ENCODE measurements at places on chromosomes 1 and 21. TPM values are rescaled to one million over a fixed set of nuclear protein-coding genes. Genes with fewer than 3 reads are reported as not detected.

DNA sequence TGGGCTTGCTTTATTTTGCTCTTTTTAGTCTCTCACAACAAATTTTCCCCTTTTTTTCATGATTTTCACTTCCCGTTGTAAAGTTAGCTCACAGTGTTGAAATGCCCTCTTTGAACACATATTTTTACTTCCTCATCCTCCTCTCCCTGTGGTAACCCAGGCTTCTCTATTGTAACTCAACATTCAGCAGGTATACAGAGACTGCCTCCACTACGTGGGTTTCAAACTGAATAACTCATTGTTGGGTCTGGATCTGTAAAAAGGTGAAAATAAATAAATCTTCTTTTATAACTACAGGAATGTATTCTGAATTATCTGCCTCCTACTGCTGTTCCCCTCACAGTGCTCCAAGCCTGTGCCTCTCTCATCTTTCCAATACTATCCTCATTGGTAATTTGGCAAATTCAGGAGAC, 166.4 kb downstream of the RUNX1 start:
- H3K4me3 ChIP-seq, result peak overlapping the region; percentile 95
- H3K4me1 ChIP-seq, result peaks cover 58% of the 10 kb centered on the region
- H3K36me3 ChIP-seq, result peaks cover 63% of the 10 kb centered on the region
- no peak for DNase-seq
- no peaks in the 10 kb centered on the region for H3K27me3 ChIP-seq
- H3K27ac ChIP-seq, result peak overlapping the region; percentile 97

DNA sequence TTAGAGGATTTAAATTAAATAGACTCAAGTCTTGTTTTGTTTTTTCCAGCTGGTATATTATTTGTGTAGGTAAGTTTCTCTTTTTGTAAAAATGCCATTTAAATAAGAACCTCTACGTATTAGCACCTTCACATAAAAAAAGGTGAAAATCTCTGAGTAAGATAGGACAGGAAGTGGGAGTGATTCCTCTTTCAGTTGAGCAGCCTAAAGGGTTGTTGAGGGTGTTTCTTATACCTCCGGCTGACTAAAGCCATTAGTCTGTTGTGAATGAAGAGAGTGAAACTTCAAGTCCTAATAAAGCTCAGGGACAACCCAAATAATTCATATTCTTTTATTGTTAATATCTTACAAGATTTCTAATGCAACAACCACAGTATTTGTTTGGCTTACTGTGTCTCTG, 188.7 kb downstream of the CHRM3 start:
- no peaks in the 10 kb centered on the region for H3K4me1 ChIP-seq
- no peak overlapping the region for H3K4me3 ChIP-seq
- H3K27me3 ChIP-seq, result no peaks in the 10 kb centered on the region
- no peak for DNase-seq
- no peaks in the 10 kb centered on the region for H3K36me3 ChIP-seq
- no peak overlapping the region for H3K27ac ChIP-seq

DNA sequence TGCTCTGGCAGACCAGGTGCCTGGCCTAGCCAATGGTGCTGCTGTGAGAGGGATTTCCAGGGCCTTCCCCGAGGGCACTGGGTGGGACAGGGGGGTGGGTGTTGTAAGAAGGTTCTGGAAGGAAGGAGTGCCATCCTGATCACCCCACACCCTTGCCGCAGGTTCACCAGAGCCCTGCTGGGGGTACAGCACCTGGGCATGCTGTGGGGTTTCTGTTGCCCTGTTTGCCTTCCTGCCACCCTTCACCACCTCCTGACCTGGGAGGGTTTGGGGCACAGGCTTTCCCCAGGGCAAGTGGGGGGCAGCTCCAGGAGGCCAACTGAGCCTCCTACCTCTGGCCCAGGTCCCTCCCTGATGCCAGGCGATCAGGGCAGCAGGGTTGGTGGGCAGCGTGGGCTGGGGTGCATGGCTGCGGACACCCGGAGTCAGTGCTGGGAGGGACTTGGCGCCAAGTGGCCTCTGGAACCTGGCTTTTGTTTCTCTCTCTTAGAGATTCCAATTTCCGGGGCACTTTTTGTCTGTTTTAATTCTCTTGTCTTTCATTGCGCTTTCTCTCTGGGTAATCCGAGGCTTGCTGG, 318.8 kb downstream of the PTPRU start:
- no peak for DNase-seq
- H3K36me3 ChIP-seq, result no peaks in the 10 kb centered on the region
- no peaks in the 10 kb centered on the region for H3K27me3 ChIP-seq

FAM110D gene
- not detected for total RNA-seq

PTGER3 gene
- 0.11 TPM for total RNA-seq

- H3K27me3 ChIP-seq, result no peaks in the 10 kb centered on the region
- no peak overlapping the region for H3K27ac ChIP-seq
- no peak for DNase-seq
- peaks cover 41% of the 10 kb centered on the region for H3K4me1 ChIP-seq
Measured at GRCh38 chr1:161157867-161158266, 1.4 kb upstream of the USP21 start.

GRCh38 chr1:22815043-22815365, 104.4 kb downstream of the EPHB2 start:
- no peaks in the 10 kb centered on the region for H3K4me1 ChIP-seq

DNA sequence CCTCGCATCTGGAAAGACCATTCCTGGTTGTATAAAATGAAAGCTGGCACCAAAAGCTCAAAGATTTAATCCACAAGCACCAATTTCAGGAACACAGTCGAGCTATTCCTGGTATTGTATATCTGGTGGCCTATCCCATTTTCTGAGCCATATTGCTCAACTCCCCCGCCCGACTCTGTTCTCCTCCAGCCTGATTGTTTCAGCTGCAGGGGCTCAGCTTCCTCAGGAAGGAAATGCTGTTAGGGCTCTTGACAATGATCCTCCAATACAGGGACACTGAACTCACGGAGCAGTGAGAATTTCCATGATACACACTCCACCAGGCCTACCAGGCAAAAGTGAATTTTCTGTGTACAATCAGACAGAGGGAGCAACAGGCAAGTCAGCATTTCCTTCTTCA, 16.9 kb upstream of the TDRD10 start:
- H3K36me3 ChIP-seq, result no peaks in the 10 kb centered on the region
- peaks cover 11% of the 10 kb centered on the region for H3K27me3 ChIP-seq
- no peak overlapping the region for H3K27ac ChIP-seq
- H3K4me3 ChIP-seq, result no peak overlapping the region
- peaks cover 7% of the 10 kb centered on the region for H3K4me1 ChIP-seq

RORC gene
- not detected for total RNA-seq

- no peaks in the 10 kb centered on the region for H3K36me3 ChIP-seq
- peak; percentile 50 for DNase-seq
- H3K4me3 ChIP-seq, result no peak overlapping the region
- H3K4me1 ChIP-seq, result no peaks in the 10 kb centered on the region
Measured at GRCh38 chr1:221268295-221268694, 389.1 kb downstream of the HLX start.

GRCh38 chr1:201394591-201394990, 4.5 kb downstream of the LAD1 start:
- DNase-seq, result no peak
- peaks cover 13% of the 10 kb centered on the region for H3K36me3 ChIP-seq
- peaks cover 41% of the 10 kb centered on the region for H3K4me1 ChIP-seq
- no peak overlapping the region for H3K27ac ChIP-seq

- no peak for DNase-seq
- no peaks in the 10 kb centered on the region for H3K27me3 ChIP-seq
Measured at GRCh38 chr21:36640721-36641244, 58.1 kb upstream of the SIM2 start.

BCL2L15 gene
- not detected for total RNA-seq

DNA sequence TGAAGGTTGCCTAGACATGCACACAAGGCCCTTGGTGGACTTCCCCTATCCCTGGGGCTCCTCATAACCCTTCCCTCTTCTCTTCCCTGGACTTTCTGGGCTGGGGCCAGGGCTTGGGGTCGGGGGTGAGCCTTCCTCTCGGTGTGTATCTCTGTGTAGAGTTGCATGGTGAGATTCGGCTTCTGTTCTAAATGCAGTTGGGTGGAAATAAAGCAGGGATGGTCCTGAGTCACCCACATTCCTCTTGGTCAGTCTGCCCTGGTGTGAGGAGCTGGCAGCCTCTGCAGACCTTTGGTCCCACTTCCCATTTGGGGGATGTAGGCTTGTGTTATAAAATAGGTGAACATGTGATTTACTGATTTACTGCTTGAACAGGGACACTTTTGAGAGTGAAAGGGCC, 38.0 kb downstream of the ADARB1 start:
- no peaks in the 10 kb centered on the region for H3K36me3 ChIP-seq
- no peaks in the 10 kb centered on the region for H3K27me3 ChIP-seq
- no peak for DNase-seq
- H3K27ac ChIP-seq, result no peak overlapping the region

DNA sequence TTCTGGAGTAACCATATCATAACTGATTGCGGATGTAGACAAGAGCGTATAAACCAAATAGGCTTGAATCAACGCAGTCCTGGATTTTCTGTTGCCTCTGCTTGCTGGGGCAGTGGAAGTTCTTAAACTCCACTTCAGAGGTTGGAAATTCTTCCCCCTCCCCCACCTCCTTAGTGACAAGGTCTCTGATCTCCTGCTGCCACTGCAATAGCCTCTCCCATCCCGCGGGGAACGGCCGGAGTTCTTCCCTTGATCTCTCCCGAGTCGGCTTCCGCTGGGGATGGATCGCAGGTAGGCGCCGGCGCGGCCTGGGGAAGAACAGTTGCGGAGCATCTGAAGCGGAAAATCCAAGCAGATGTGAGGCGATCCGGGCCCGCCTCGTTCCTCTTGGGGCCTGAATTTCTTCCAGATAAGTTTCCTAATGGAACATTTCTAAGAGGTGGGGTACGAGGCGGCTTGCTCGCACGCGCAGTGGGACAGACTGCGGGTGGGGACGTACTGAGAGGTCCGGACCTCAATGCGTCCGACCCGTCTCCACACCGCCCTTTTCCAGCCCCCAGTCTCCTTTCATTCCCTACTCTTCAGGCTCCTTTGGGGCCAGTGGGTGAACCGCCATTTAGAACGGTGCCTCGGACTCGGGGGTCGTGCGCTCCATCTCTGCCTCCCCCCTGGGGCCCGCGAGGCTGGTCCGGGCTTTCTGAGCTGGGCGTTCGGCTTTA, 3.1 kb upstream of the SIM2 start:
- no peak for DNase-seq
- no peak overlapping the region for H3K27ac ChIP-seq
- H3K27me3 ChIP-seq, result no peaks in the 10 kb centered on the region
- H3K4me1 ChIP-seq, result peaks cover 15% of the 10 kb centered on the region
- H3K4me3 ChIP-seq, result no peak overlapping the region

DNA sequence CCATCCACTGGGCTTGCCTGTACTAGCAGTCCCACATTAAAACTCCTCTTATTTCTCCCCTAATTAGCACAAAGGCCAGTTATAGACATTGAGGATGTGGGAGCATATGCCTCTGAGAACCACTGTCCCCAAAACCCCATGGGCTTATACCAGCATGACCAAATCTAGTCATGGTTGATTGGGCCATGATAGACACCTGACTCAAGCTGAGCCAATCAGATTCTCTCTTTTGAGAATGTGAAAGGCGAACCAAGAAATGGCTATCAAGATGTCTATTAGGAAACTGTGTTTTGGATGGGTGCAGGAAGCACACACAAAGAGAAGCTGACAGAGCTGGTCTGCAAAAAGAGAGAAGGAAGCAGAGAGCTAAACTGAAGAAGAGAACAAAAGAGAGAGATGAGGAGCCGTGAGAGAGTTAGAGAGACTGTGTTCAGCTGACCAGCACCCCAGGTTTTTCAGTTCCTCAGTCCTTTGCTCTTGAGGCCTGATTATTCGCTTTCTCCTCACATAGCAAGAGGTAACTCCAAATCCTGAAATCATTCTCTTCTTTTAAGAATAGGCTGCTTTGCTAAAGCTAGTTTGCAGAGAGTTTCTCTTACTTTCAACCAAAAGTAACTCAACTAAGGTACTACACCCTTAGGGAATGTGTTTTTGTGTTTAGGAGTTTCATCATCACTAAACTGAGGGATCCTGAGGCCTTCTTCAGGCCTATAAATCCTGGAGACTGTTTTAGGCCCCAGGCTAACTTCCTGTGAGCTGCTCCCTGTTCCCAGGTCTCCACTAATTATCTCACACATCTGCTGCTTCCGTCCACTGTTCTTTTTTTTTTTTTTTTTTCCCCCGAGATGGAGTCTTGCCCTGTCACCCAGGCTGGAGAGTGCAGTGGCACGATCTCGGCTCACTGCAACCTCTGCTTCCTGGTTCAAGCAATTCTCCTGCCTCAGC, 7.9 kb upstream of the TIPRL start:
- no peak for DNase-seq
- H3K36me3 ChIP-seq, result no peaks in the 10 kb centered on the region
- no peak overlapping the region for H3K4me3 ChIP-seq
- no peaks in the 10 kb centered on the region for H3K27me3 ChIP-seq
- H3K27ac ChIP-seq, result no peak overlapping the region
- H3K4me1 ChIP-seq, result no peaks in the 10 kb centered on the region

DNA sequence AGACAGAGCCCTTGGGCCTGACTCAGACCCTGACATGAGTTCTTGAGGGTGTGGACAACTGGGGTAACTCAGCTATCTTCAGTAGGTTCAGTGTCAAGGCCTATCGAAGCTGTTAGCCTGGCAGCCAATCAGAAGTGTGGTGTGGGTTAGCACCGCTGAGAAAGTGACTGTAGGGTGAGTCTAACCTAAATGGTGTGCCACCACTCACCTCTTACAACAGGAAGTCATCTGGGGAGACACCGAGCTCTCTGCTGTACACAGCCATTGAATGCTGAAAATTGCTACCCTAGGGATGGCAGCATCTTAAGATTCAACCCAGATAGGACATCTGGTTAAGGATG, 44.6 kb downstream of the RASSF5 start:
- no peaks in the 10 kb centered on the region for H3K36me3 ChIP-seq
- no peak for DNase-seq
- H3K27me3 ChIP-seq, result no peaks in the 10 kb centered on the region
- peaks cover 10% of the 10 kb centered on the region for H3K4me1 ChIP-seq

RGSL1 gene
- not detected for total RNA-seq

PTPN22 gene
- 0.04 TPM for total RNA-seq

OR2L2 gene
- total RNA-seq, result not detected

DNA sequence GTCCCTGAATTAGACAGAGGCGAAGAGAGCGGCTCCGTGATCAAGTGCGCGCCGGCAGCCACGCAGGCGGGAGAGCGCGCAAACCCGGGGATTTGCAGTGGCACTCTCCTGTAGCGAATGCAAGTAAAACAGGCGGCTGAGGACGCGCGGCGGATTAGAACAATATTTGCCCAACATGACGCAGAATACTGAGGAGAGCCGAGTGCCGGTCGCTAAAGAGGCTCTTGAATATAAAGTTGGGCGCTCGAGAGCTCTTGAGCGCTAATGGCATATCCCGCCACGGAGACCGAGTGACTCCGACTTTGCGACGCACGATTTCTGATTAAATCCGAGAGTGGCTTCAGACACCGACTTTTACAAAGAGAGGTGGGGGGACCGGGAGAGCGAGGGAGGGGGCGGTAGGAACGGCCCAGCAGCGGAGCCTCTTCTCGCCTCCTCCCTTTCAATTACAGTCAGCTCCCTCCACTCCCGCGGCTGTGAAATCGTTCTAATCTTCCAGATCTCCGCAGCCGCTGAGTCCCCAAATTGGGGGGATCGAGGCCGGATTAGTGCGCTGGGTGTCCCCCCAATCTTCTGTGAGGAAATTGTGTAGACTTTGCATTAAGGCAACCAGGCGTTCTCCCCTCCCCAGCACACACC, 2.3 kb downstream of the PAX7 start:
- DNase-seq, result no peak
- H3K27ac ChIP-seq, result no peak overlapping the region

- H3K4me1 ChIP-seq, result peaks cover 8% of the 10 kb centered on the region
- DNase-seq, result no peak
- H3K27me3 ChIP-seq, result no peaks in the 10 kb centered on the region
- no peak overlapping the region for H3K27ac ChIP-seq
- H3K36me3 ChIP-seq, result no peaks in the 10 kb centered on the region
Measured at GRCh38 chr1:15000671-15001070, 152.9 kb upstream of the TMEM51 start.

Data from PC-3 (cell line).